Uterus (tissue), 4 donors: ENCODE measurements at places on chromosomes 6 and 20.

GRCh38 chr20:44762466-44763140 lies 16.9 kb downstream of the KCNK15 start:
- H3K36me3 ChIP-seq: no peaks in the 10 kb centered on the region
- DNase-seq: no peak
- peak overlapping the region; percentile 42 for H3K27ac ChIP-seq
- no peak overlapping the region for H3K4me3 ChIP-seq
- H3K27me3 ChIP-seq: no peaks in the 10 kb centered on the region

GRCh38 chr20:47032933-47033578 lies 138.4 kb downstream of the EYA2 start:
- no peak overlapping the region for H3K4me3 ChIP-seq
- no peaks in the 10 kb centered on the region for H3K36me3 ChIP-seq
- no peaks in the 10 kb centered on the region for H3K4me1 ChIP-seq
- no peaks in the 10 kb centered on the region for H3K27me3 ChIP-seq
- H3K27ac ChIP-seq: no peak overlapping the region
- DNase-seq: no peak

DNA sequence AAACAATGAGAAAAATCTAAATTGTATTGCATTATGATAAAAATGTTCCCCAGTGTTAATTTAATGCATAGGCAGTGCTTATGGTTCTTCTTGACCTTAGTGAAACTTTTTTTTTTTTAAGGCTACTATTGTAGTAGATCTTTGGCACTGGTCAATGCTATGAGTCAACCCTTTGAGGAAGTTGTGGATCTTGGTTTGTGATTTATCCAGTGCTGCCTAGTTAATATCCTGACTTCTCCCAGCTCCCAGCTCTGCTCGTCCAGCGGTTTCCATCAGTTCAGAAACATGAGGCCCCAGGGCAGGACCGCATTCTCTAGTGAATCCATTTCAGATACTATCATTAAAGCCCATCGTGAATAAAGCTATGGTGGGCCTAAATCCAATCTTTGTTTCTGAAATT lies 364.5 kb upstream of the JARID2 start:
- H3K27me3 ChIP-seq: no peaks in the 10 kb centered on the region
- H3K4me1 ChIP-seq: no peaks in the 10 kb centered on the region
- H3K36me3 ChIP-seq: no peaks in the 10 kb centered on the region
- no peak for DNase-seq
- no peak overlapping the region for H3K27ac ChIP-seq
- no peak overlapping the region for H3K4me3 ChIP-seq

DNA sequence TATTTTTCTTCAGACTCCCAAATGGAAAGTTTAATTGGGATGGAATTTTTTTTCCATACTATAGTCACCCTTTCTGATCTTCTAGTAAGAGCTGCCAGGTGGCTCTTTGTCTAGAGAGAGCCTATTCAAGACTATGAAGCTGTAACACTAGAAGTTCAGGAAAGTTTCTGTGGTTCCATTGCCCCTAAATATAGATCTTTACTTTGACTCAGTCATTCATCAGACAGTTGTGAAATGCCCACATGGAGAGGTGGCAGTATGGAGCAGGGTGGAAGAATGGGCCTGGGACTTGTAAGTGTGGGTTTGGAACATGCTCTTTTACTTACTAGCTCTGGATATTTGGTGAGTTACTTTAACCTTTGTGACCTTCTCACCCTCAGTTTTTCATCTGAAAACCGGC lies 87.8 kb downstream of the CTNNBL1 start:
- no peaks in the 10 kb centered on the region for H3K27me3 ChIP-seq
- no peaks in the 10 kb centered on the region for H3K36me3 ChIP-seq
- no peak overlapping the region for H3K4me3 ChIP-seq

DNA sequence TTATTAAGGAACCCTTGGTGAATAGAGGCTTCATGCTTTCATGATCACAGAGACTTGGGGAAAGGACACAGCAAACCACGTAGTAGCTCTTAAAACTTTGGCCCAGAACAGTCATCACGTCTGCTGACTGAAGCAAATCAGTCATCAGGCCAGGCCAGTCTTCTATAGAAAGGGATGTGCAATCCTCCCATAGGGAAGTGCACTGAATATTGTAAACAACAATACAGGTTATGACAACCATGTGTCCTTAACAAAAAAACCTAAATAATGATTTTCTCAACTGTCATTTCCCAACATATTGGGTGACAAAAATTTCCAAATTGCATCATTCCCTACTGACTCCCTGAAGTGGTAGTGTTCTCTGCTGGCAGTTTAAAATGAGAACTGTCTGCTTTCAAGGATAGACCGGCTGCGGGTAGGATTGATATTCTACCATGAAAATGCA lies 388.2 kb upstream of the CITED2 start:
- no peaks in the 10 kb centered on the region for H3K36me3 ChIP-seq
- no peak for DNase-seq
- no peaks in the 10 kb centered on the region for H3K27me3 ChIP-seq
- no peaks in the 10 kb centered on the region for H3K4me1 ChIP-seq
- H3K4me3 ChIP-seq: no peak overlapping the region
- H3K27ac ChIP-seq: peak overlapping the region; percentile 96

- no peaks in the 10 kb centered on the region for H3K4me1 ChIP-seq
- no peak overlapping the region for H3K27ac ChIP-seq
- H3K27me3 ChIP-seq: no peaks in the 10 kb centered on the region
Observed at GRCh38 chr20:48467622-48468021, 360.2 kb downstream of the PREX1 start.

GRCh38 chr6:36860126-36860525 lies 14.5 kb downstream of the PPIL1 start:
- H3K36me3 ChIP-seq: no peaks in the 10 kb centered on the region
- H3K27me3 ChIP-seq: no peaks in the 10 kb centered on the region
- DNase-seq: no peak
- H3K4me3 ChIP-seq: no peak overlapping the region
- H3K4me1 ChIP-seq: no peaks in the 10 kb centered on the region
- no peak overlapping the region for H3K27ac ChIP-seq

GRCh38 chr6:4504700-4505099 lies 271.5 kb upstream of the CDYL start:
- H3K27ac ChIP-seq: no peak overlapping the region
- no peak overlapping the region for H3K4me3 ChIP-seq
- no peaks in the 10 kb centered on the region for H3K27me3 ChIP-seq
- H3K36me3 ChIP-seq: no peaks in the 10 kb centered on the region
- no peak for DNase-seq
- no peaks in the 10 kb centered on the region for H3K4me1 ChIP-seq

DNA sequence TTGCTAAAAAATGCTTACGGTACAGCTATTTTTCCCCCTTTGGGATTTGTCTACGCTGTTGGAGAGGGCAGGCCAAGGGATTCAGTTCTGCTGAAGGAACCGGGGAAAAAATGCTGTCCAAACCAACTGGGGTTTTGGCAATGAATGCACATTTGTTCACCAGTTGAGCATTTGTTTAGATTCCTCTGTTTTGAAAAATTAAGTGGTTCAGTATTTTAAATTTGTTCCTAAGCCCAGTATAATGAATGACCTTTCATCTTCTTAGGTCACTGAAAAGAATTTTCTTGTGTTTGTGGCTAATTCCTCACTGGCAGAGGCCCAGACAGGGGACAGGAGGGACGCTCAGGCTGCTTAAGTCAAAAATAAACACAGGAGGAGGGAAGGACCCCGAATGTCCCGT lies 10.8 kb upstream of the EYA2 start:
- H3K27ac ChIP-seq: no peak overlapping the region
- no peaks in the 10 kb centered on the region for H3K27me3 ChIP-seq
- no peaks in the 10 kb centered on the region for H3K36me3 ChIP-seq
- H3K4me3 ChIP-seq: no peak overlapping the region
- DNase-seq: no peak
- H3K4me1 ChIP-seq: no peaks in the 10 kb centered on the region

DNA sequence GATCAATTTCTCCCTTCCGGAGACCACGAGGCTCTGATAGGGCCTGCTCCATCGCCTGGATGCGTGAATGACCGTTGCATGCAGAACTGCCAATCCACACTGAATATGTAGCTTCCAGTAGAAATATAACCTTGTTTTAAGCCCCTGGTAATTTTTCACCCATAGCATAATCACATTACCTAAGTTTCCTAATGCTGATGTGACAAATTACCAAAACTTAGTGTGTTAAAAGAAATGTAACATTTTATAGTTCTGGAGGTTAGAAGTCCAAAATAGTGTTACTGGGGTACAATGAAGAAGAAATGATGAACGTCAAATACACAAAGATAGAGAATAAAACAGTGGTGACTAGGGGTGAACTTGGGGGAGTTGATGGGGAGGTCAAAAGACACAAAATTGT lies 22.0 kb upstream of the SIRPD start:
- H3K4me1 ChIP-seq: no peaks in the 10 kb centered on the region
- no peak overlapping the region for H3K27ac ChIP-seq
- H3K4me3 ChIP-seq: no peak overlapping the region
- H3K36me3 ChIP-seq: no peaks in the 10 kb centered on the region
- no peak for DNase-seq
- no peaks in the 10 kb centered on the region for H3K27me3 ChIP-seq

DNA sequence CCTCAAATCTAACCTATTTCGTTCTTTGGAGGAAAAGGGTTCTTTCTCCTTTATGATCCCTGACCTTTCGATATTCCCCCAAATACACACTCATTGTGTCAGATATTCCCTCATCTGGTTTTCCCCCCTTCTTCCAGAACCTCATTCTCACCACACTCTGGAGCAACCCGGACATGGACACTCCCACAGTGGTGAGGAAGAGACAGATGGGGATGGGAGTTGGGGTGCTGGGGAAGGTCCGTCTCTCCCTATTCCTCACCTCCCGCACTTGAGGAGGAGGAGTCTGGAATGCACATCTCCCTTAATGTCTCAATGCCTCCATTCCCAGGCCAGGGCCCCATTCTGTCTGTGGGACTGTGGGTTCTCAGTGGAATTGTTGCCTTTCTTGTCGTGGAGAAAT lies 1.3 kb downstream of the SLC39A7 start:
- no peaks in the 10 kb centered on the region for H3K36me3 ChIP-seq
- H3K27ac ChIP-seq: no peak overlapping the region
- H3K4me1 ChIP-seq: peaks cover 10% of the 10 kb centered on the region
- no peak for DNase-seq
- H3K4me3 ChIP-seq: peak overlapping the region; percentile 89
- H3K27me3 ChIP-seq: no peaks in the 10 kb centered on the region

- H3K4me1 ChIP-seq: no peaks in the 10 kb centered on the region
- no peak for DNase-seq
- H3K27me3 ChIP-seq: no peaks in the 10 kb centered on the region
- no peak overlapping the region for H3K4me3 ChIP-seq
Observed at GRCh38 chr6:137363805-137364138, 130.4 kb downstream of the OLIG3 start.

DNA sequence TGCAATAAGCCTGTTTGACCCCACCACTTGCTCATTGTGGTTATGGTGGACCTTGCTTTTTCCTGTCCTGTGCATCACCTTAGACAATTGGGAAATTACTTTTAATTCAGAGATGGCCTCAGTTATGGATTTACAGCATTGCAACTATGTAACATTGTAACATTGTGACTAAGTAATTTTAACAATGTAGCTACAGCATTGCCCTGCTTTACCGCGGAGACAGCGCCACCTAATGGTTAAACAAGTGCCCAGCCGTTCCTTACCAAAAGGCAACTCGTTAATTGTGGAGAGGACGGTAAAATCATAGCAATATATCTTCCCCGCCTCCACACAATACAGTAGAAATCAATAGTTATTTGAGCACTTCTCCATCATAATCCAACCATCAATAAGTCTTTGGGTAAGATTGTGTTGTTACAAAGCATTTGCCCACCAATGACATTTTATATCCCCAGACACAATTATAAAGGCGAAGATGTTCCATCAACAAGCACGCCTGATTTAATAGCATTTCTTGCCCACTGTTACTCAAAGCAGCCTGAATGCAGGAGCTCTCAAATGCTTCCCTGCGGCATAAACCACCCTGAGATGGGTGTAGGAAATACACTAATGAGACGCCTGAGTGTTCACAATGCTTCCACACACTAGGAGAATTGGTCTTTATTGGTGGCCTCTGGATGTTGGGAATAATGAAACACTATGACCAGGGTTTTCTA lies 93.7 kb downstream of the PROKR2 start:
- no peaks in the 10 kb centered on the region for H3K36me3 ChIP-seq
- H3K4me3 ChIP-seq: no peak overlapping the region
- H3K27me3 ChIP-seq: no peaks in the 10 kb centered on the region

GRCh38 chr6:146367061-146367460 lies 176.6 kb upstream of the RAB32 start:
- no peak overlapping the region for H3K4me3 ChIP-seq
- no peak for DNase-seq
- no peaks in the 10 kb centered on the region for H3K27me3 ChIP-seq
- no peaks in the 10 kb centered on the region for H3K36me3 ChIP-seq
- no peak overlapping the region for H3K27ac ChIP-seq

DNA sequence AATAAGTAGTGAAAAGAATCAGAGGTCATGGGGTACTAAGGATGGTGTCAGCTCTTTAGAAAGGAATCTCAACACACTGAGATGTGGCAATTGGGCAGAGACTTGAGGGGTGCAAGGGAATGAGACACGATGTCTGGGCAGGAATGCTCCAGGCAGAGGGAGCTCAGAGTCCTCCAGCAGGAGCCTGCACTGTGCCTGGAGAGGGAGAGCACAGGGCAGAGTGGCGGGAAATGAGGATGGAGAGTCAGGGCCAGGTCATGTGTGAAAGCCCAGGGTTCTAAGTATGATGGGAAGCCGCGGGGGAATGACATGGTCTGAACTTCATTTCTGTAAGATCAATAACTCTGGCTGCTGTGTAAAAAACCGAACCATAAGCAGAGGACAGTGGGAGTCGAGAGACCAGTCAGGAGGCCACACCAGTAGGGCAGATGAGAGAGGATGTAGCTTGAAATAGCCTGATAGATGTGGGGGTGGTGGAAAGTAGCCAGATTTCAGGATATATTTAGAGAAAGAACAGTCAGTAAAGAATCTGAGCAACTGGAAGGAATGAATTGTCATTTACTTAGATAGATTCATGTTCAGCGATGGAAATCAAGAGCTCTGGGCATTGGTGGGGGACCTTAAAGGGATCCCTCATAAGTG lies 133.4 kb upstream of the DTNBP1 start:
- no peaks in the 10 kb centered on the region for H3K36me3 ChIP-seq
- H3K4me1 ChIP-seq: no peaks in the 10 kb centered on the region
- DNase-seq: no peak
- no peak overlapping the region for H3K27ac ChIP-seq

DNA sequence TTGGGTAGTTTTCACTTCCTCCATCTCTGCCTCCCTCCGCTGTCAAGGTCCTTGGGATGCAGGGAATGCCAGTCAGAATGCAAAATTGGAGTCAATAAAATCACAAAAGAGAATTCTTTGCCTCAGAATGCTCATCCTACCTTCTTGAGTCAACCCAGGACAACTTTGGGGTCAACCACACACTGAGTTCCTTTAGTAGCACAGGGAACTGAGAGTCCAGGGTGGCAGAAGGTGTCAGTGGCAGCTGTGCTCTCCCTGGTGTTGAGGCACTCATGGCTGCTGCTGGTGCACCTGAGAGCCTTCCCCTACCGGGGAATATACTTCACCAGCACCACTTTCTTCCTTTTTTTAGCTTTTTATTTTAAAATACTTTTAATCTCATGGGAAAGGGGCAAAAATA lies 829 bp upstream of the NOTCH4 start:
- no peaks in the 10 kb centered on the region for H3K27me3 ChIP-seq
- no peak overlapping the region for H3K4me3 ChIP-seq
- no peaks in the 10 kb centered on the region for H3K4me1 ChIP-seq
- no peak for DNase-seq
- no peaks in the 10 kb centered on the region for H3K36me3 ChIP-seq
